A172 (cell line): ENCODE measurements at places on chromosomes 6 and 20.

DNA sequence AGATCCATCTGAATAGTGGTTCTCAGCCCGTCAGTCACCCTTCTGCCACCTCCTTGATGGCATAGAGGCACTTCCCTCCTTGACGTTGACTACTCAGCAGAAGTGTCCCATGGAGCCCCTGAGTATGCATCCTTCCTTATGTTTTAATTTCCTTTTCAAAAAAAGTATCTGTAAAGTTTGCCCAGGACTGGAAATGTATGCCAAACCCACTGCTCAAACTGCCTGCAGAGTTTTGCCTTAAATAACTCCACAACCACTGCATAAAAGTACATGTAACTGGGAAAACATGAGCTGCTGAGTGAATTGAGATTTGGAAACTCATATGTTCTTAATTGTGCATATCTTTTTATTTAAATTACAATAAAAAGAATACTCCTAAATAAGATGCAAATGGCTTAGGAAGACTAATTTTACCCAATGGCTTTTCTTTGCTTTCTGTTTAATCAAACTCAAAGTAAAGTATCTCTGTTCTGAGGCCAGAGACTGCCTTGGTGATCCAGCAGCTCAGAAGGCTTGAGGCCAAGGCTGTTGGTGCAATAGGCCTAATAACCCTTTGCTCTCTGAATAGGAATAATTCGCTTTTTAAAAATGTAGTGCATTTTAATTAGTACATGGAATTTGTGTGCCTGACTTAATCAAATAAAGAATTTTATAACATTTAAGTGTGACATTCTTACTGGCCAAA lies 90.4 kb downstream of the FNDC1 start:
- no peak for DNase-seq

DNA sequence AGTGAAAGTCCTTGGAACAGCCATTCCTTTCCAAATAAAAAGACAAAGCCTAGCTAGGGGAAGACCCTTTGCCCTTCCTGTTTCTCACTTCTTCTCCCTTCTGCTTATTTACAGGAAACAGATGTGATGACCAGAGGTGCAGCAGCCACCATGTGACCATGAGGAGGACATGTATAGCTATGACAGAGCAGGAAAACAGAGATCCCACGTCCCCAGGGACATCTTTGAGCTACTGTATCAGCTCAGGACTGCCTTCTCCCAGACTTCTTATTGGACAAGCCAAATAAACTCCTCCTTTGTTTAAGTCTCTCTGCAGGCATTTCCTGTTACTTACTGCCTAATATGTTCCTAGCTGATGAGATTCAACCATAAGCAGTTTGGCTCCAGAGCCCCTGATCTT lies 133.1 kb upstream of the MLN start:
- DNase-seq = no peak

- peak; percentile 30 for DNase-seq
Measured at GRCh38 chr6:34059136-34059731, 86.7 kb downstream of the GRM4 start.

DNA sequence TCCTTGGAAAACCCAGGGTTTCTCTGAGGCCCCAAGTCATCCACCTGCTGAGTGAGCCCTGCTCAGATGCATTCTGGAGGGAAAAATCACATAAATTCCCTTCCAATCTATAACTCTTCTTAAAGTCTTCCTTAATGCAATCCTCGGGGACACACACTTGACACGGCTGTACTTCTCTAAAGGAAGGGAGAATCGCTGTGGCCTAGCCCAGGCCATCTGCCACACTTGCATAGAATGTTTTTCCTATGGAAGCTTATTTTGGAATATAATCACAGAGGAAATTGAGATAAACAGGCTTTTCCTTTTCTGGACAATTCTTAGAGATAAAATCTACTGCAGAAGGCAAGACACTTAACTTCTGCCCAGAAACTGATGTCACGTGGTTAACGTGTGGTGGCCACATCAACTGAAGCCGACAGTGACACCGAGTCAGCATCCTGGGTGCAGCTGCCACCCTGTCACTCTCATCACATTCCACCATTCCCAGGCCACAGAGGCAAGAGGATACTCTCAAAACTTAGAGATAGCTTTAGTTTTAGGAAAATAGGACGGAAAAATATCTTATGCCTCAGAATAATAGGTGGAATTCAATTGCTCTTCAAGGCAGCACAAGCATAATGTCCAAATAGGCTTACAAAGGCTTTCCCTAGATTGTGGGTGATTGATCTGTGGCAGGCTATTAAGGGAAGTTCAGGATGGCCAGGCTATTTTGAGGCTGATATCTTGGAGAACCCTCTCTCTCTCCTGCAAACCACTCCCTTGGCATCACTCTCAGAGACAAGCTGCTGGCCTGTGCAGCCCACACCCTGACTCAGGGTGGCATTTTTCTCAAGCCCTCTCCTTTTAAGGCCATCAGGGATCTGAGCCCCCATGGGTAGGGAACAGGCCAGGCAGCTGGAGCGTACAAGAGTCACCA lies 29.6 kb downstream of the PSMB1 start:
- DNase-seq = no peak

GRCh38 chr6:146065690-146066089 lies 36.8 kb downstream of the GRM1 start:
- DNase-seq = no peak

GRCh38 chr6:32198345-32198696 lies 5.9 kb upstream of the GPSM3 start:
- no peak for DNase-seq

DNA sequence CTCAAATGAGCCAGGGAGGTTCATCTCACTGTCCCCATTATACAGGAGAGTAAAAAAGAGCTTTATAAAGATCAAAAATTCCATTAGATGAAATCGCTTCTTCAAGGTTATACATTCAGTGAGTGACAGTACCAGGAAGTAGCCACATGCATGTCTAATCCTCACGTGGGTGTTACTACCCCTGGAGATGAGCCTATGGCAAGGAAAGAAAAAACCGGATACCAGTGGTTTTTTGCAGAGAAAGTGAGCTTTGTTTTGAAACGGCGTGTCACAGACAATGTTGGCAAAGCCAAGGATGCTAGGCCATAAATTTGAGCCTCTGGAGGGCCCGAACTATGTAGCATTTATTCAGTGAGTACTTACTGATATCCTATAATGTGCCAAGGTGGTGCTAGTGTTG lies 215.0 kb upstream of the RIN2 start:
- no peak for DNase-seq

GRCh38 chr20:32232326-32232886 lies 24.7 kb downstream of the POFUT1 start:
- no peak for DNase-seq

DNA sequence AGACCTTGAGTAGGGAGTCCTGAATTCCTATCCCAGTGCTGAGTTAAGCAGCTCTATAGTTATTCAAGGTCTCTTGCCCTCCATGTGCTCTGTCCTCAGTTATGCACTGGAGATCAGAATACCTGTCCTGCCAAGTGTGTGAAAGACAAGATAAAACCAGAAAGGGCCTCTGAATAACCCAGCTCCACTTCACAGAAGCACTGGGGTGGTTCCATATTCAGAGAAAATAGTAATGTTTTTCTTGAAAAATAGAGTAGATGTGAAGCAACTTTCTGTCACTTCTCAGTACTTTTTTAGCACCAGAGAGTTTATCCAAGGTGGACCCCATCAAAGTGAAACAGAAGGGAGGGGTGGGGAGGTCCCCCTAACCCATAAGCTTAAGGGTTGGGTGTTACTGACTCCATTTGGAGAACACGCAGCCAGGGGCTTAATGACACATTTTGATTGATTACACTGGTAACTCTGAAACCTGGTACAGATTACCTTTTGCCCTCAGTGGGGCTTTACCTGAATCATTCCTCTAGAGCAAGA lies 509.8 kb upstream of the JARID2 start:
- no peak for DNase-seq

GRCh38 chr6:37182736-37183590 lies 13.0 kb downstream of the PIM1 start:
- DNase-seq = no peak

DNA sequence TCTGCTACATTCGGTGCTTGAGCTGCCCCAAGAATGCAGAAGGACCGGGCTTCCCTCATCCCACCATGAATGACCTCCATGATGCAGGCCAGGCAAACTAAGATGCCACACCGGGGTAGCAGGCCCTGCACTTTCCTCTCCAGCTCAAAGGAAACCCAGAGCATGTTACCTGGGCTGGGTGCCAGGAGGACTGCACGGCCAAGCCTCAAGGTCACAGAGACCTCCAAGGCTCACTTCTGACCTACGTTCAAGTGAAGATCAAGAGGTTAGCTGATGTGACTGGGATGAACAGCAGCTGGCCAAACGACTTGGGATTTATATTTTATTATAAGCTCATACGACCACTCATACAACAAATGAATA lies 501.8 kb downstream of the CD83 start:
- DNase-seq = no peak

DNA sequence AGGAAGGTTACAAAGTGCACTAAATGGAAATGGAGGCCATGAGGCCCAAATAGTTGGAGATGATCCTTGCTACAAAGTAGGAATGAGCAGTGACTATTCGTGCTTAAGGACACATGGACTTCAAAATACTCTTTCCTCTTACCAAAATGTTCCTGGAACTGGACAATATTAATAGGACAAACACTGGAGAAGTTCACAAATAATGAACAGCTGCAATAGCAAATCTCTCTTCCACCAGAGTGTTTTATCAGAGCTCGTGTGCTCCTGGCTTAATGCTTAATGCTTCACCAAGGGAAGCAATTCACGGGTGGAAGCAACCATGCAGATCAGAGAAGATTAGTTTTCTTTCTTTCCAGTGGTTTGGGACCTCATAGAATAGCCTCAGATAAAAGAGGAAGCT lies 435.4 kb downstream of the BCKDHB start:
- DNase-seq = no peak

GRCh38 chr6:131766631-131767030 lies 41.2 kb upstream of the ENPP1 start:
- no peak for DNase-seq

DNA sequence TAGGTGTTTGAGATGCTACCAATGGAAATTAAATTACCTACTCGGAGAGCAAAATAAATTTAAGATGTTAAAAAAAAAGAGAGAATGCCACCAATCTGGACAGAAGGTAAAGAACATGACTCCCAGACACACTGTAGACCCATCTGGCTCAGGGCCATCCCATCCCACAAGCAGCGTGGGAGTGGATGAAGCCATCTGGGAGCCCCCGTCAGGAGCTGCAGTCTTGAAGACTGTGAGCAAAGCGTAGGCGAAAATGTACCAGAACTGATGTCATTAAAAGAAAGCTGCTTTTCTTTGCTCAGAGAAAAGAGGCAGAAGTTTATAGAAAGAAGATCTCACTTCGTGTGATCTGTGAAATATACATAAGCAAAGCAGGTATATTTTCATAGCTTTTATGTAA lies 815.7 kb downstream of the QKI start:
- no peak for DNase-seq

GRCh38 chr6:108793516-108794251 lies 54.5 kb upstream of the ARMC2 start:
- DNase-seq = peak; percentile 3

GRCh38 chr6:99416892-99417767 lies 8.0 kb downstream of the PNISR start:
- DNase-seq = no peak

DNA sequence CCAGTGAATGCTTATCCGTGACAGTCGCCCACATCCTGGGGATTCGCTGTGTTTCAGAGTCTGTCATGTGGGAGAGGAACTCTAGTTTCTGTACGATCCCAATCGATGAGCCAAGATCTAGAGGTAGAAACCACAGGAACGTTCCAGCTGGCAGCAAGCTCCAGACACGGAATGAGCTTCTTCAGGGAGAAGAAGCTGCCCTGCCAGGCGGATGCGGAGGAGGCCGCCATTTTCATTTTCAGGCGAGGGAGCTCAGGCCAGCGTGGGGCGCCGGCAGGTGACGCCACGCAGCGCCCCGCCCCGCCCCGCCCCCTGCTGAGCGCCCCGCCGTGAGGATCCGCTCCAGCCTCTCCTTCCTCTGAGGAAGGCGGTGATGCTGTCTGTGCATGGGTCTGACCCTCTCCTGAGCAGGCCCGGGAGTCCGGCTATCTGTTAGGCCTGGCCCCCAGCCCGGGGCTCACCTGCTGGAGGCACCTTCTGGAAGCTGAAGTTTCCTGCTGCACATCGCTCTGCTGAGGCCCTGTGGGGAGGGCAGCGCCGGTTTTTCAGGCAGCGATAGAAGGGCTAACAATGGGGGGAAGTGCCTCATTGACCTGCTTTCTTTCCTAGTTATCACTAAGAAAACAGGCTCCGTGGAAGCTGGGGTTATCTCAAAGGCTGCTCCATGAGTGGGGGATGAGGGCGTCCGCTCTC lies 147.5 kb downstream of the ERMARD start:
- no peak for DNase-seq

- no peak for DNase-seq
Measured at GRCh38 chr6:160523223-160523622, 140.9 kb downstream of the LPA start.

DNA sequence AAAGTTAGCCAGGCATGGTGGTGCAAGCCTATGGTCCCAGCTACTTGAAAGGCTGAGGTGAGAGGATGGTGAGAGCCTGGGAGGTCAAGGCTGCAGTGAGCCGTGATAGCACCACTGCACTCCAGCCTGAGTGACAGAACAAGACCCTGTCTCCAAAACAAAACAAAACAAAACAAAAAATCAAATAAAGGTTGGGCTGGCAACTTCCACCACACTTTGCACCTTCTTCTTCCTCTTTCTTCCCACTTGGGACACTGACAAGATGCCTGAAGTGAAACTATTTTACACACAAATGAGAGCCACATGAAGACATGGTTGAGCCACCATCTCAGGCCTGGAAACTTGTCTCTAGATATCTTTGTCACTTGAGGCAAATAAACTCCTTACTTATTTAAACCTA lies 53.8 kb upstream of the CCDC28A start:
- DNase-seq = no peak

- DNase-seq = no peak
Measured at GRCh38 chr20:37463726-37464494, 57.1 kb upstream of the NNAT start.

DNA sequence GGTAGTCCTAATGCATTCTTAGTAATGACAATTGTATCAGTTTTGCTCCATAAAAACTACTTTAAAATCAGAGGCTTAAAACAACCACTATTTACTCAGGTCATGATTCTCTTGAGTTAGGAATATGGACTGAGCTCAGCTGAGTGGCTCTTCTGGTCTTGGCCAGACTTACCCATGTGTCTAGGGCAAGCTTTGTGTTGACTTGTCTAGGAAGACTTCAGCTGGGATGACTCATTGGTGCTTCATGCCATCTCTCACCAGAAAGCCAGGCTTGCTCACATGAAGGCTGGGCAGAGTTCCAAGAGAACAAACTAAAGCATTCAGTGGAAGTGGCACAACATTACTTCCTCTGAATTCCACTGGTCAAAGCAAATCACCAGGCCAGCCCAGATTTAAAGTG lies 155.3 kb downstream of the DHX35 start:
- peak; percentile 97 for DNase-seq

DNA sequence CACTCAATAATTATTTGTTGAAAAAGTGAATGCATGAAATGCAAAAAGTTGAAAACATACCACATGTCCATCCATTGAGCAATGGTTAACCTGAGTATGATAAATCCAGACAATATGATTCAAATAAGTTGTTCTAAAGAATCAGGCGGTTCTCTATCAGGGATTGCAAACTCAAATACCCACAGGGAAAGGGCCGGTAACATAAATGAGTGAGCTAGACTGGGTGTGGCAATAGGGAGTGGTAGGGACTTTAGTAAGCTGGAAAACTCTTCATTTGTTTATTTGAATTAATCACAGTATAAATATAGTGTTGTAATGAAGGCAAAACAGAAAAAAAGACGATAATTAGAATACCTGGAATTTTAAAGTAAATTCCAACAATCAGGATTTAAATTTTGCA lies 106.3 kb downstream of the BCAS1 start:
- no peak for DNase-seq
